H1 (cell line): ENCODE measurements at places on chromosomes 3 and 15. TPM values are rescaled to one million over a fixed set of nuclear protein-coding genes. Genes with fewer than 3 reads are reported as not detected.
A peak's percentile ranks its signal among the peaks of the same experiment; 100 is the strongest.

ALS2CL gene
- 4.3 and 4.8 TPM in 2 replicates for total RNA-seq

- peaks cover 3% of the 10 kb centered on the region; the same call in 1 of the 2 replicates for H3K4me1 ChIP-seq
- no peaks in the 10 kb centered on the region for H3K27me3 ChIP-seq
- H3K4me3 ChIP-seq: no peak overlapping the region
- H3K27ac ChIP-seq: no peak overlapping the region
These were observed 359.1 kb upstream of the IL12A start for GRCh38 chr3:159629329-159630084.

LAMB2 gene
- total RNA-seq: 107 and 112 TPM in 2 replicates

CYP11A1 gene
- 1.9 and 3.3 TPM in 2 replicates for total RNA-seq

CADM2 gene
- total RNA-seq: 20.2 and 20.9 TPM in 2 replicates

PTX3 gene
- total RNA-seq: 1.2 and 1.4 TPM in 2 replicates

ZNF80 gene
- total RNA-seq: not detected in 2 replicates

GRCh38 chr15:73127302-73127936 is 75.2 kb downstream of the NEO1 start:
- H3K27ac ChIP-seq: no peak overlapping the region
- DNase-seq: peak; percentile 55
- no peaks in the 10 kb centered on the region for H3K4me1 ChIP-seq
- peaks cover 9% of the 10 kb centered on the region; the same call in 1 of the 2 replicates for H3K36me3 ChIP-seq
- H3K27me3 ChIP-seq: no peaks in the 10 kb centered on the region
- no peak overlapping the region for H3K4me3 ChIP-seq

NUTM1 gene
- total RNA-seq: 0.60 and 0.61 TPM in 2 replicates

HYKK gene
- 3.1 and 3.7 TPM in 2 replicates for total RNA-seq

GRCh38 chr3:120471643-120472042 is 20.9 kb upstream of the FSTL1 start:
- no peaks in the 10 kb centered on the region for H3K36me3 ChIP-seq
- H3K27me3 ChIP-seq: no peaks in the 10 kb centered on the region
- no peak overlapping the region for H3K27ac ChIP-seq
- no peak overlapping the region for H3K4me3 ChIP-seq
- peaks cover 7% of the 10 kb centered on the region for H3K4me1 ChIP-seq
- DNase-seq: no peak

HOMER2 gene
- total RNA-seq: 26.2 and 27.6 TPM in 2 replicates

GRCh38 chr3:30241721-30242120 is 364.7 kb upstream of the TGFBR2 start:
- DNase-seq: no peak
- no peak overlapping the region for H3K27ac ChIP-seq
- H3K4me3 ChIP-seq: no peak overlapping the region

RTP1 gene
- total RNA-seq: 3.0 and 3.2 TPM in 2 replicates

DNA sequence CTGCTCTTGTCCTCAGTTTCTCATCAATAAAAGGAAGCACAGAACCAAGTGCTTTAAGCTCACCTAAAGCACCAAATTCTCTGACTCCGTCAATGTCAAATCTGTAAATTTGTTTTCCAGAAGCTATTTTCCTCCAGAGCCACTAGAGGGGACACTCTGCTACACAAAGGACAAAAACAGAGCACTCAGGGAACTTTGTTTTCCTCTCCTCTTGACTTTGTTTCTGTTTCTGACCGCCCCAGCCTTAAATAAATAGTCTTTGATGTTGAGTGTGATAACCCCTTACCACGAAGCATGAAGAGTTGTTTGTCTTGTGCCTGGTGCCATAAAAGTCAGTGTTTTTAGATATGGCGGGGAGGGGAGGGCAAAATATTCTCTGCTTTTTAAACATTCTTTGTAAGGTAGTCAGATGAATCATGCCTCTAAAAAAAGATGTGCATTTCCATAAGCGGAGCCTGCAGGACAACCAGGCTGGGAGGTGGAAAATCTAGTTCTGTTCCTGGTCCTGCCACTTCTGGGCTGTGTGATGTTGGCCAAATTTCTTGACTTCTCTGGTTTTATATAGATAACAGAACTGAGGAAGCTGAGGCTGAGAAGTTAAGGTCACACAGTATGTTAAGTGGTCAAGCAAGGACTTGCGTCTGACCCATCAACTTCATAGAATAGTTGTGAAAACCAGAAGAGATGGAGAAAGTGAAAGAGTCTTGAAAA is 7.3 kb upstream of the ZBTB38 start:
- H3K4me3 ChIP-seq: no peak overlapping the region
- DNase-seq: no peak
- no peaks in the 10 kb centered on the region for H3K4me1 ChIP-seq
- no peak overlapping the region for H3K27ac ChIP-seq
- no peaks in the 10 kb centered on the region for H3K27me3 ChIP-seq

ABCF3 gene
- total RNA-seq: 50.9 and 51.6 TPM in 2 replicates

PEX5L gene
- total RNA-seq: 4.2 and 4.9 TPM in 2 replicates

DNA sequence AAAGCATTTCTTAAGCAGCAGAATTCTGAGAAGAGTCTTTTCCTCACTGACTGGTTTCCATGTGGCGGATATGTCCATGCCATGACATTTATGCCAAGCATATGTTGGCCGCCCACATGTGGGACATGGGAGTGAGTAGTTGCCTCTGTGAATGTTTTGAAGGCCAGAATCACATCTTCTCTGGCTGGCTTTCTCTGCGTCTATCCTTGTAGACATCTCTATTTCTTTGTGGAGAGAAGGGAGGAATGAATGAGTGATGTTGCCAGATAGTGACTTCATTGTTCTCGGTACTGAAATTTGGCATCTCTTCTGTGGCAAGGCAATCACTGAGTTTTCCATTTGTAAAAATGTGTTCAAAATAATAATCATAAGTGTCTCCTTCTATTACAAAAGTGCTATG is 316.0 kb downstream of the CLSTN2 start:
- H3K4me3 ChIP-seq: no peak overlapping the region
- no peaks in the 10 kb centered on the region for H3K27me3 ChIP-seq
- H3K36me3 ChIP-seq: no peaks in the 10 kb centered on the region
- H3K4me1 ChIP-seq: no peaks in the 10 kb centered on the region; the same call in 1 of the 2 replicates
- no peak overlapping the region for H3K27ac ChIP-seq

DNA sequence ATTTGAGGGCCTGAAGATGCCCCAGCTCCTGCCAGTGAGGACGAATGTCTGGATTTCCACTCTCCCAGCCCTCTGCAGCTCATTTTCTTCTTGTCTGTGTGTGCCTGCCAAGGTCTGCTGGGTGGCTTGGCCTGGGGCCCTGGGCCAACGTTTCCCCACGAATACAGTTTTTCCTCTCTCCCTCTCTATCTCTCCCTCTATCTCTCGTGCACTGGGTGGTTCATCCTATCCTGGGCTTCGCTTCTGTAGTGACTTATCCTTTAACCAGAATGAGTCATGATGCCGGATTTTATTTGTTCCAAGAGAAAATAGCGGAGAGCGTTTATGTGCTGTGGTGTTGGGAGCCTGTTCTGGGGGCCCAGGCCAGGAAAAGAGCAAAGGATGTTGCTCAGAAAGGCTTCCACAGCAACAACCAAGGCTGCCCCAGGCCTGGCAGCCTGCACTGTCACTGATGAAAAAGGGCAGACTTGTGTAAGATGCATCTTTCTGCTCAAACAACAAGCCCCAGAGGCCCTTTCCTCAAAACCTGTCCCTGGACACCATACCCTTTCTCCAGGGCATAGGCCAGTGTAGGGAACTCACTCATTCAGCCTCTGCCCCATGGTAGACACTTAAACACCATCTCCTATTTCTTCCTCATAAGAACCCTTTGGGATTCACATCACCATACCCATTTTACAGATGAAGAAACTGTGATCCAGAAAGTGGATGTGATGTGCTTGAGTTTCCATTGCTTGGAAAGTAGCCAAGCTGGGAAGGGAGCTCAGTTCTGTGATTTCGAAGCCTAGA is 47.3 kb downstream of the ITGA11 start:
- no peaks in the 10 kb centered on the region for H3K36me3 ChIP-seq
- DNase-seq: peak; percentile 28
- H3K27me3 ChIP-seq: no peaks in the 10 kb centered on the region
- H3K4me3 ChIP-seq: no peak overlapping the region
- no peaks in the 10 kb centered on the region for H3K4me1 ChIP-seq
- H3K27ac ChIP-seq: no peak overlapping the region

- H3K36me3 ChIP-seq: peaks cover 8% of the 10 kb centered on the region
- H3K27ac ChIP-seq: peak overlapping the region; percentile 63; the same call in 1 of the 2 replicates
- no peaks in the 10 kb centered on the region for H3K27me3 ChIP-seq
- peaks cover 11% of the 10 kb centered on the region for H3K4me1 ChIP-seq
These were observed 829 bp upstream of the SKIL start for GRCh38 chr3:170356596-170357175.

BMF gene
- 24.2 and 30.9 TPM in 2 replicates for total RNA-seq

DNA sequence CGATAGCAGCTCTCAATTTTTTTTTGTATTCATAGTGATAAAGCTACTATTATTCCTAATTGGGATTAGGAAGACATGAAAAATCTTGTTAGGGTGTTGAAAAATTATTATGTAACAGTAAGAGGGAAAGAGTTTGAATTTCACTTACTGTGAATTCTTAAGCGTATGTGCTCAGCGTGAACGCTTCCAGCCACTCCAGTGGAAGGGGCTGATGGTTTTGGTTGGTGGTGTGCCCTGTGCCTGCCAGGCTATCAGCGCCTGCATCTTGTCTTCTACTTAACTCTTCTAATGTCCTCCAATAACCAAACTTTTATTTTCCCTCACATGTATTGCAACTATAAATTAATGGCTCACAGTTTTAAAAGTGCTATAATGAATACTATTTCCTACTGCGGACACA is 22.5 kb downstream of the CDIN1 start:
- no peak overlapping the region for H3K27ac ChIP-seq
- no peak overlapping the region for H3K4me3 ChIP-seq
- no peaks in the 10 kb centered on the region for H3K27me3 ChIP-seq
- peaks cover 10% of the 10 kb centered on the region for H3K4me1 ChIP-seq

DNA sequence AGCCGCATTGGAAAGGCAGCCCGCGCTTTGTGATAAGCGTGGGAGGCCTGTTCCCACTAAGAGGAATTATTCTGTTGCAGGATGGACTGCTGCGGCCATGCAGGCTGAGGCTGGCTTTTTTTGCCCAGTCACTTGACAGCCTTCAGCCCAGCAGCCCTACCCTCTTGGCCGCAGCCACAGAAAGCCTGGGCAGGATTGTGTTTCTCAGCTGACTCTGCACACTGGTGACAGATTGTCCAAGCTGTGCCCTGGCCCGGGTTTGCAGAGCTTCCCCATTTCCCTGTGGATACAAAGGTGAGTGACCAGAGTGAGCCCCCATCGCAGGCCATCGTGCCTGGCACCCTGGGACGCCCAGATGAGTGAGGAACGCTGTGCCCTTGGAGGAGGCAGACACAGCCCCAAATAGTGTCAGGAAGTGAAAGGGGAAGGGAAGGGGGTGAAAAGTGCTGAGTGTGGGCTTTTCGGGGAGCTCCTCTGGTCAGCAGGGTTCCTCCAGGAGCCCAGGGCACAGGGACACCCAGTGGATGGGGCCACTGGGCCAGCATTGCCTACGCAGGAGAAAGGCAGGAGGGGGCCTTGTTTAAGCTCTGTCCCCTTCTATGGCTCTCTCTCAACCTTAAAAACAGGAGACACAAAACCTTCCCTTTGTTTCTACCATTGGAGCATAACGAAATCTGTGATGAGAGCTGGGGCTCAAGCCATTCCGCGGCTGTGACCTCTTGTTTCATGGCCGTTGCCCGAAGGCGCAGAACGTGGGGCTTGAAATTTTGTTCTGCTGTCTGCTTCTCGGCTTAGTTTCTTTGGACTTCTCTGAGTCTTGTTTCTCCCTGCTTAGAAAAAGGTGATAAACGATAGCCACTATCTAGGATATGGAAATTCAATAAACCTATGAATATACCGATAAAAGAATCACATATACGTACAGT is 91.5 kb upstream of the MEF2A start:
- H3K36me3 ChIP-seq: no peaks in the 10 kb centered on the region
- DNase-seq: no peak
- peaks cover 8% of the 10 kb centered on the region for H3K4me1 ChIP-seq
- no peak overlapping the region for H3K27ac ChIP-seq
- H3K4me3 ChIP-seq: no peak overlapping the region
- H3K27me3 ChIP-seq: no peaks in the 10 kb centered on the region

DNA sequence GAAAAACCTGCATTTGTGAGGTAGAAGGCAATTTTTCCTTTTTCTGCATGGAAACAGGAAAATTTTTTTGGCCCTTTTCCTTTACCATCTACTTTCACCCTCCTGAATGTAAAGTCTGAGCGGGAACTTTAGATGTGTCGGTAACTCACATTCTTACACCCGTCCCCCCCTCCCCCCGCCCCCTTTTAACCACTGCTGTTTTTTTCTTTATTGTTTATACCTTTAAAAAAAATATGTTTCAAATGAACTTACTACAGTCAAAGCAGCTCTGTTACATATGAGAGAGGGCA is 487 bp upstream of the HES1 start:
- H3K36me3 ChIP-seq: no peaks in the 10 kb centered on the region
- peaks cover 48% of the 10 kb centered on the region for H3K4me1 ChIP-seq
- H3K4me3 ChIP-seq: peak overlapping the region; percentile 53
- peaks cover 24% of the 10 kb centered on the region; the same call in 1 of the 2 replicates for H3K27me3 ChIP-seq
- no peak overlapping the region for H3K27ac ChIP-seq

RPP25 gene
- total RNA-seq: 19.4 and 19.8 TPM in 2 replicates

SLC51B gene
- total RNA-seq: not detected in 2 replicates

- no peaks in the 10 kb centered on the region for H3K36me3 ChIP-seq
- H3K4me1 ChIP-seq: no peaks in the 10 kb centered on the region
- no peaks in the 10 kb centered on the region for H3K27me3 ChIP-seq
- H3K4me3 ChIP-seq: no peak overlapping the region
These were observed 104.0 kb upstream of the SMAD3 start for GRCh38 chr15:66961407-66961884.

GRCh38 chr15:91769476-91769875 is 84.0 kb upstream of the SLCO3A1 start:
- peaks cover 3% of the 10 kb centered on the region; the same call in 1 of the 2 replicates for H3K27me3 ChIP-seq
- no peak overlapping the region for H3K4me3 ChIP-seq
- H3K36me3 ChIP-seq: no peaks in the 10 kb centered on the region
- H3K4me1 ChIP-seq: no peaks in the 10 kb centered on the region
